ENCODE measurements at places on chromosomes 1 and 21.

DNA sequence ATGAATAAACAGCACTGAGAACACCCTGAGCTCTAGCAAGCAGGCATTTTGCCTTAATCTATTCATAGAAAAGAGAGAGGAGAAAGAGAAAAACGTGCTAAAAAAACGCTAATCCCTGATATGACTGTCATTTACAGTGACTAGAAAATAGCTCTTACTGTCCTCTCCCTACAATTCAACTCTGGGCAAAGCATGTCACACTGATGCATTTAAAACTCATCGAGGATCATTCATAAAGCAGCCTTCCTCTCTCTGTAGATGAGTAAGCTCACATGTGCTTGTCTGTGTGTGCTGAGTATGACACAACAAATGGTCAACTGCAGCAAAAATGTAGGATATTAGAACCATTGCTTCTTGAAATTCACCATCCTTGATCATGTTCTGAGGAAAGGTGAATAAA is 109.0 kb downstream of the SGIP1 start:
- DNase-seq, result no peak

DNA sequence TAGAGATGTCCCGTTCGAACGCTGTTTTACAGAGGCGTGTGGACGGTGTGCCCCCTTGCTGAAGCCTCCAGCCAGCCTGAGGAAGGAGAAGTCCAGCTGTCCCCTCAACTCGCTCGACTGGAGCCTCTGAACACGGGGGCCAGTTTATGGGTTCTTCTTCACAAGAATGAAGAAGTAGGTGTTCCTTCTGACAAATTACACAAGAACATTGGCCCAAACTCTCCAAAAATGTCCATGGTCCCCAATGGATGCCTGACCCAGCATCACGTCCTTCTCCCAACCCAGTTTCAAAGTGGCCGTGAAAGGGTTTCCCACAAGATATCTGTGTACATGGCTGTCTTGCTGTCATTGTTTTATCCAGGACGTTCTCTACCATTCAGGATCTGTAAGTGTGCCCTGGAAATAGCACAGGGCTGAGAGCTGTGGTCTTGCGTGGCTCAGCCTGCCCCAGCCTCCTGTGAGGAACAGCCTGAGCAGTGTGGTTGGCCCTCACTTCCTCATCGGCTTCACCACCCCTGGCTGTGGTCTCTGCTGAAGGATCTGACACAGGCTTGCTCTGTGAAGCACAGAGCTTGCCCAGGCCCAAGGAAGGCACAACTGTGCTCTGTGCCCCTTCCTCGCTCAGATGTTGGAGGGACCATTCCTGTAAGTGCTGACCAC is 1.0 kb upstream of the S100B start:
- no peak for DNase-seq

DNA sequence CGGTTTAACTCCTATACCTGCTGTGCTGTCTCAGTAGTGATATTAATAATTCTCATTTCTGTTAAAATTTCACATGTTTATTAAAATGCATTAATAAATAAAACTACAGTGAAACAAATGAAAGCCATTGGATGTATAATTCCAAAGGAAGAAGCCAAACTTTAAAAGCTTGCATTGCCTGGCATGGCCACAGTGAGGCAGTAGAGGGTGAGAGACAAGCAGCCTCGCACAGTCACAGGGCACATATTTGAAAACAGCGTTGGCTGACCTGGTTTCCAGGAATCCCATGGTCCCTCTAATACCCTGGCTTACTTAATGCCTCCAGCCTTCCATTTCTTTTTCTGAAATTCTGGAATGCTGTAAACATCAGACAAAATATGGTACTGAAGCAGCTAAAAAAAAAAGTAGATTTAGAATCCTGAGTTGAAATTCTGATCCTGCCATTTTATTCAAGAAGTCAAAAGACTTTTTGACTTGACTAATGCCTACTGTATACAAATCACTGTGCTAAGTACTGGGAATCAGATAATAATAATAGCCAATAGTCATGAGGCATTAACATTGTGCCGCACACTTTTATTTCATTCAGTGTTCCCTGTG is 6.7 kb upstream of the RNASEL start:
- DNase-seq, result peak; percentile 78

GRCh38 chr1:22334860-22335550 is 116.6 kb upstream of the ZBTB40 start:
- no peak for DNase-seq

- no peak for DNase-seq
Observed at GRCh38 chr21:26171258-26172100, 909 bp upstream of the APP start.

GRCh38 chr1:198185759-198186158 is 29.0 kb downstream of the NEK7 start:
- DNase-seq, result no peak

- DNase-seq, result no peak
Observed at GRCh38 chr1:156394082-156394481, 25.1 kb downstream of the RHBG start.

GRCh38 chr1:58849551-58849950 is 65.7 kb upstream of the JUN start:
- DNase-seq, result no peak

DNA sequence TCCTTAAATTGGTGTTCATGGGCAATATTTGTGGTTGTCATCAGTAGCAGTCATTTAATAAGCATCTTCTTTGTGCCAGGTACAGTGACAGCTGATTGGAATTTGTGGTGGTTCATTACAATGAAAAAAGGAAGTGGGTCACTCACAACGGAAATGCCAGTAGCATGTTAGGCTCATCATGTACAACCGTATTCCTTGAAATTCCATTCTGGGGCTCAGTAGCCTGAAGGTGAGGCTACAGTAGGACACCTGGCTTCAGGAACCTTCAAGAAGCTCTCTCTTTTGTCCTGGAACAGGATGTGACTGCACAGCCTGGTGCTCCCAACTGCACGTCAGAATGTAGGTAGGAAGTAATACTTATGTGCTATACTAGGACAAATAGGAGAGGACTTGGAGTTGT is 93.9 kb downstream of the ST3GAL3 start:
- no peak for DNase-seq

Data from BE2C (cell line).